ENCODE measurements at places on chromosomes 5 and 9. TPM values are rescaled to one million over a fixed set of nuclear protein-coding genes. Genes with fewer than 3 reads are reported as not detected.
A peak's percentile ranks its signal among the peaks of the same experiment; 100 is the strongest.

DNA sequence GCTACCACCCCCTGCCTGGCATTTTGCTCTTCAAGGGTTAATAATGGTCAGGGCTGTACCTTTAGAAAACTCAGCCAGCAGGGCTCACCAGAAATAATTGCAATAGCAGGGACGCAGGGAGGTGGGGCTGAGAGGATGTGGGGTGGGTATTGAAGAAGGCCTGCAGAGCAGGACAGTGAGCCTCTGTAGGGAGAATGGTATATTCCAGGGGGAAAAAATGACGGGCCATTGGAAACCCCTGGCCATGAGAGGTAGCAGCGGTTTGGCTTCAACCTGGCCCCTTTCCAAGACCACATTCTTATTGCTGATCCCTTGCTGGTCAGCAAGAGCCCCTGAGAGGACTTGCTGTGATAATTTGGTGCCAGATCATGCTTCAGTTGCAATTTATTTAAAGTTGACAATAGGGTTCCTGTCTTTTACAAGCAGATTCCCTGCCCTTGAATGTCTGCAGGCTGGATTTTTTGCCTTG is 36.7 kb upstream of the CTNNA1 start:
- no peaks in the 10 kb centered on the region for H3K27me3 ChIP-seq
- DNase-seq, result no peak
- no peak overlapping the region for H3K4me3 ChIP-seq
- H3K36me3 ChIP-seq, result no peaks in the 10 kb centered on the region
- H3K27ac ChIP-seq, result peak overlapping the region; percentile 28

- H3K27ac ChIP-seq, result no peak overlapping the region
- no peaks in the 10 kb centered on the region for H3K4me1 ChIP-seq
- DNase-seq, result no peak
- no peaks in the 10 kb centered on the region for H3K27me3 ChIP-seq
- no peaks in the 10 kb centered on the region for H3K36me3 ChIP-seq
Measured at GRCh38 chr9:119318371-119318770, 50.9 kb downstream of the BRINP1 start.

DNA sequence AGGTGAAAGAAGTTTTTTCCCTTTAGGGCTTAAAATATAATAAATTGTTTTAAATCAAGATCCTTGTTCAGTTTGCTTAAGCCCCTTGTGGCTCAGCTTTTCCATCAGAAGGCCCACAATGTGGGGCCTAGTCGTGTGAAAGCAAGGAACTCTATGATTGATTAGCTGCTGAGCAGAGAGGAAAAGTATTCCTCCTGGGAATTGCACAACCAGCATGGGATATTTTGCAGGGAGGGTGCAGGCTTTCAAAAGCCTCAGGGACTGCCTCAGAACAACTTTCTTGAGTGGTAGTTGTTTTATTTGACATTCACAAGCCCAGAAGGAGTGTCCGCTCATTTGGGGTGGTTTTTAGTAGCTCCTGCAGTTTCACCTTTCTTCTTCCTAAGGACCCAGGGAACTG is 19.8 kb downstream of the TTC23L start:
- H3K27ac ChIP-seq, result no peak overlapping the region
- no peak for DNase-seq
- H3K4me1 ChIP-seq, result no peaks in the 10 kb centered on the region
- no peak overlapping the region for H3K4me3 ChIP-seq

- no peak overlapping the region for H3K27ac ChIP-seq
- no peak for DNase-seq
- no peaks in the 10 kb centered on the region for H3K36me3 ChIP-seq
Measured at GRCh38 chr9:122383992-122384461, 13.2 kb downstream of the PTGS1 start.

Gene PTPN3
- 19.5 TPM for total RNA-seq

GRCh38 chr5:31238497-31238896 is 45.0 kb downstream of the CDH6 start:
- H3K4me3 ChIP-seq, result no peak overlapping the region
- H3K27me3 ChIP-seq, result no peaks in the 10 kb centered on the region
- no peak overlapping the region for H3K27ac ChIP-seq
- H3K4me1 ChIP-seq, result no peaks in the 10 kb centered on the region
- H3K36me3 ChIP-seq, result no peaks in the 10 kb centered on the region
- DNase-seq, result no peak

Gene IL3
- total RNA-seq, result not detected

DNA sequence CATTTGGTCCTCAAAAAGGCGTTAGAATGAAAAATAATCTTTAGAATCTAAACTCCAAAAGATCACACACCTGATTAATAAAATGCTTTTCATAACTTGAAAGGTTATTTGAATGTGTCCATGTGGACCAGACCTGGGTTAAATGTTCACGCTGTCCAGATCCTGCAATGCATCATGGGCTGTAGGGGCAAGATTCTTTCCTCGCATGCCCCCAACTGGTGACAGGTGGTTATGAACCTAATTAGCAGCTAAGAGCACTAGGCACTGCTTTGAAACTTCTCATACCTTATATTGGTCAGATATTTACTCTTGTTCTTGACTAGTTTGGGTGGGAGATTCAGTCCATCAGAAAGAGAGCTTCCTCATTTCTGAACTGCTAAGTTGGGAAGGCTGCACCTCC is 19.3 kb upstream of the PIP5K1B start:
- H3K27me3 ChIP-seq, result no peaks in the 10 kb centered on the region
- DNase-seq, result peak; percentile 60
- H3K4me1 ChIP-seq, result peaks cover 14% of the 10 kb centered on the region

GRCh38 chr5:74952406-74952805 is 86.2 kb upstream of the FAM169A start:
- DNase-seq, result no peak
- H3K36me3 ChIP-seq, result no peaks in the 10 kb centered on the region
- peak overlapping the region; percentile 65 for H3K27ac ChIP-seq
- no peak overlapping the region for H3K4me3 ChIP-seq
- H3K4me1 ChIP-seq, result peaks cover 77% of the 10 kb centered on the region

- H3K36me3 ChIP-seq, result peaks cover 2% of the 10 kb centered on the region
- no peak overlapping the region for H3K4me3 ChIP-seq
- DNase-seq, result no peak
- peaks cover 48% of the 10 kb centered on the region for H3K4me1 ChIP-seq
- H3K27ac ChIP-seq, result peak overlapping the region; percentile 28
Measured at GRCh38 chr9:137273611-137274320, 3.8 kb upstream of the TOR4A start.

GRCh38 chr5:23721336-23721735 is 213.9 kb downstream of the PRDM9 start:
- no peak overlapping the region for H3K4me3 ChIP-seq
- H3K27me3 ChIP-seq, result no peaks in the 10 kb centered on the region
- no peak for DNase-seq
- H3K27ac ChIP-seq, result no peak overlapping the region
- no peaks in the 10 kb centered on the region for H3K4me1 ChIP-seq

DNA sequence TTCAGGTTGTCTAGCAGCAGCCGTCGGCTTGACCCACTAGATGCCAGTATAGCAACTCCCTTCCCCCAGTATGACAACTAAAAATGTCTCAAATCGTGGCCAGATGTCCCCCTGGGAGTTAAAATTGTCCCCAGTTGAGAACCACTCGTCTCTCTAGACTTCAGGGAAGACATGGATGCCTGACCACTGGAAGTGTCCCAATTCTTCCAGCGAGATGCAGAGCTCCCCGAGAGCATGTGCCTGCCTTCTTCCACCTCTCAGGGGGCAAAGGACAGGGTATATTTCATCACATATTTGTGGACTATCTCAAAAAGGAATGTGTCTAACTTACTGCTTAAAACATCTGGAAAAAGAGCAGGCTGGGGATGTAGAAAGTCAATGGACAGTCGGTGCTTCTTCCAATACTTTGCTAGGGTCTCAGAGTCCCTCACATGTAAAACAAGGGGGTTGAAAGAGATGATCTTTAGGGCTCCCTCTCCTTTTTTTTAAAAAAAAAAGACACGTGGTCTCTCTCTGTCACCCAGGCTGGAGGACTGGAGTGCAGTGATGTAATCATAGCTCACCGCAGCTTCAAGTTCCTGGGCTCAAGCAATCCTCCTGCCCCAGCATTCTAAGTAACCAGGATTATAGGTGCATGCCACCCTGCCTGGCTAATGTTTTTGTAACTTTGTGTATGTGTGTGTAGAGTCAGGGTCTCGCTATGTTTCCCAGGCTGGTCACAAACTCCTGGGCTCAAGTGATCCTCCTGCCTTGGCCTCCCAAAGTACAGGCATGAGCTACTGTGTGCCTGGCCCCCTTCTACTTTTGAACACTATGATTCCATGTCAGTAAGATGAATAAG is 190.6 kb downstream of the DAB2IP start:
- DNase-seq, result no peak
- no peaks in the 10 kb centered on the region for H3K27me3 ChIP-seq
- no peak overlapping the region for H3K27ac ChIP-seq
- H3K4me1 ChIP-seq, result no peaks in the 10 kb centered on the region
- no peak overlapping the region for H3K4me3 ChIP-seq

Data from body of pancreas (tissue), 4 donors.